Urinary bladder (tissue), 4 donors: ENCODE measurements at places on chromosomes 2 and 18. TPM values are rescaled to one million over a fixed set of nuclear protein-coding genes. Genes with fewer than 3 reads are reported as not detected.

Gene DTNA
- 119 TPM for polyA plus RNA-seq

Gene MARS2
- 3.7 TPM for polyA plus RNA-seq

Gene ANKRD62
- polyA plus RNA-seq: not detected

Gene TMEM37
- 7.8 TPM for polyA plus RNA-seq

Gene TTR
- 0.82 TPM for polyA plus RNA-seq

Gene ITGA4
- 5.2 TPM for polyA plus RNA-seq

Gene MEIS1
- 46.5 TPM for polyA plus RNA-seq

Gene TLK1
- polyA plus RNA-seq: 23.3 TPM

Gene SLC5A7
- 0.95 TPM for polyA plus RNA-seq

Gene SS18
- 51.2 TPM for polyA plus RNA-seq

Gene SCYGR4
- polyA plus RNA-seq: not detected

Gene ATP6V1B1
- polyA plus RNA-seq: 0.27 TPM

Gene AKAIN1
- 0.41 TPM for polyA plus RNA-seq

Gene QPCT
- 11.4 TPM for polyA plus RNA-seq

Gene TUBA3E
- polyA plus RNA-seq: not detected

Gene CAMKMT
- polyA plus RNA-seq: 5.4 TPM

DNA sequence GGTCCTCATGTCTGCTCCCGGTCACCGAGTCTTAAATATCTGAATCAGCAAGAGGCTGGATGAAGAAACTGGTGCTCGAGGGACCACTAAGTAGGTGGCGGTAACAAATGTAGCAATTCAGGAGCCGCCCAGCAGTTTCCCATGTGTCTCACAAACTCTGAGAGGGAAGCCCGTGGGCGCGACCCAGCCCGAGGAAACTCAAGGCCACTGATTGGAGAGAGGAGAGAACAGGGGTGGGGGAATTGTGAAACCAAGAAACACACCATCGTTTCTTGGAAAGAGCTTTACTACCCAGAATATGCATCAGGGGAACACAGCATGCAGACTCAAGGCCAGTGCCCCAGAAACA is 10.8 kb downstream of the MLPH start:
- DNase-seq: no peak

GRCh38 chr2:149490296-149490695 is 97.3 kb downstream of the MMADHC start:
- no peak for DNase-seq

DNA sequence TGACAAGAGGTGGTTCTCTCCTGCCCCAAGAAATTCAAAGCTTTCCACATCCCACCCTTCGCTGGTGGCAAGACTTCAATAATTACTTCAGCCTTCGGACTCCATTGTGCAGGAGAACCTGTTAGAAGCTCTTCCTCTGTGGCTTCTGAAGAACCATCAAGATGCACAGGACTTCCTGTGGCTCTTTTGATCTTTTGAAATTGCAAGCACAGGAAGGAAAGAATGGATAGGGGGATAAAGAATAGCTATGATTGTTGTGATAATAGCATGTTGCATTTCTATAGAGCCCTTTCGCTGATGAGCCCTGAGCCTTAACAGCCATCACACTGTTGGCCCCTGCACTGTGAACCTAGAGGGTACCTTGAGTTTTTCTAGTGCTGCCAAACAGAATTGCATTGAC is 7.4 kb downstream of the EPAS1 start:
- DNase-seq: no peak

DNA sequence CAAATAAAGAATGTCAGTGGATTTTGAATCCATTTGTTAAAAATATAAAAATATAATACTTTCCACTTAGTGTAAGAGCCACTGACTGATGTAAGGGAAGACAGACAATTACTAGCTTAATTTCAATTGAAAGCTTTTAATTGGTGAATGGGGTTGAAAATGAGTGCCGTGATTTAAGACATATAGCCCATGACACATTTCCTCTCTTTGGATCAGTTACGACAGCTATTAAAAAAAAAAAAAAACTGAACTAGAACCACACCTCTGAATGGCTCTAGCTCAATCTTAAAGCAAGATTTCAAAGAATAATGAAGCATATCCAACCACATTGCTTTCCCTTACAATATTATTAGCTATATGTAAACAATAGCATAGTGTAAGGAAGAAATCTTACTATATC is 44.0 kb downstream of the CIB4 start:
- DNase-seq: no peak

- no peak for DNase-seq
Observed at GRCh38 chr2:26925100-26925791, 45.2 kb upstream of the MAPRE3 start.

DNA sequence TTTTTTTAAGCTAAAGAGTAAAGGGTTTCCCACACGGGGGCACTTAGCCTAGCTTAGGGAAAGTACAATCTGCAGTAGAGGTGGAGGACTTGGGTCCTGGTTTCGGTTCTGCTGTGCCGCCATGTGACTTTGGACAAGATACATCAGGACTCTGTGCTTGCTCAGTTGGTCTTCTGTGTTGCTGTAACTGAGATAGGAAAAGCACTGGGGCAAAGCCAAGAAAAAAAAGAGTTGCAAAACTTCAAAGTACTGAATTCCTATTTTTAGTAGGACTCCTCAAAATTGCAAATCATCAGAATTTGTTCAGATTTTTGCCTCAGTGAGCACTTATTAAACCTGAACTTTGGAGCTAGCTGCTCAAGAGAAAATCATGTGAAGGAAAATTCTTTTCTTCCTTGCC is 96.3 kb upstream of the STON1 start:
- no peak for DNase-seq

- no peak for DNase-seq
Observed at GRCh38 chr2:11058129-11058528, 97.1 kb upstream of the SLC66A3 start.

DNA sequence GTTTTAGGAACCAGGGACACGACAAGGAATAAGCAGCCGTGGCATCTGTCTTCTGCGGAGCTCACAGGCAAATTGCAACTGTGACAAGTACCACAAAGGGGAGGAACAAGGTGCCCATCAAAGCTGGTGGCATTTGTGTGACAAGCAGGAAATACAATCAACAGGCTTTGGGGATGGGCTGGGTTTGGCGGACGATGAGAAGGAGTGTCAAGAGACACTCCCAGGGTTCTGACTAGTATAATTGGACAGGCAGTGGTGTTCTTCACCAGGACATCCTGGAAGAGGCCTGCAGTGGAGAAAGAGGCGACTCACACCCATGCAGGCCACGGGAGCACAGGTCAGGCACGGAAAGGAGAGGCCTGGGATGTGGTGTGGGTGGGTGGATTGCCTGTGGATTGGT is 14.2 kb upstream of the SPATA3 start:
- no peak for DNase-seq

GRCh38 chr2:212359425-212360067 is 179.1 kb downstream of the ERBB4 start:
- no peak for DNase-seq

DNA sequence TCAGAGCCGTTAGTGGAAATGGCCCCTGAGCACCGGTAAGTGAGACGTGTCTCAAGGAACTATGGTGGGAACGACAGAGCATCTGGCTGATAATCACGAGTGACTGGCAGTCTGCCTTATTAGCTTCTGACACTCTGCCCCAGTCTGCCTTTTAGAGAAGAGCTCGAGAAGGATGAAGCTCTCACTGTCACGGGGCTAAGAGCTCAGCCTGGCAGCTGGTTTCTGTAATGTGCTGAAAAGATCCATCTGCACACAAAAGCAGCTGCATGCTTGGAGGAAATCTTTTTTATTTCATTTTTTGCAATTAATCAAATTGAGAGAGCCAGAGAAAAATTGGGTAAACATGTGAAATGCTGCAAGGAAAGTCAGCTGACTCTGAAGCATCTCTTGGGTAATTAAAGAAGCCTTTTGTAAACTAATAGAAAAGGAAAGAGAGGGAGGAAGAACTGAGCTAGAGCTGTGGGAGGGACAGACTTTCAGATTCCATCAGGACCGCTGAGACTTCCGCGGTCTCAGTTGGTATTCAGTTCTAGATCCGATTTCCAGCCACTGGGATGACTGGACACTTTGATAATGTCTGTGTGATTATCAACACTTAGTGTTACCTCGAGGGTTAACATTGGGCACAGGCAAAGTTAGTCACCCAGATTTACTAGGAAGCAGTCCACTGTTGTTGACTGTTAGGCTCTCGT is 24.4 kb downstream of the MBP start:
- no peak for DNase-seq

- no peak for DNase-seq
Observed at GRCh38 chr2:168114619-168115018, 132.8 kb downstream of the STK39 start.

DNA sequence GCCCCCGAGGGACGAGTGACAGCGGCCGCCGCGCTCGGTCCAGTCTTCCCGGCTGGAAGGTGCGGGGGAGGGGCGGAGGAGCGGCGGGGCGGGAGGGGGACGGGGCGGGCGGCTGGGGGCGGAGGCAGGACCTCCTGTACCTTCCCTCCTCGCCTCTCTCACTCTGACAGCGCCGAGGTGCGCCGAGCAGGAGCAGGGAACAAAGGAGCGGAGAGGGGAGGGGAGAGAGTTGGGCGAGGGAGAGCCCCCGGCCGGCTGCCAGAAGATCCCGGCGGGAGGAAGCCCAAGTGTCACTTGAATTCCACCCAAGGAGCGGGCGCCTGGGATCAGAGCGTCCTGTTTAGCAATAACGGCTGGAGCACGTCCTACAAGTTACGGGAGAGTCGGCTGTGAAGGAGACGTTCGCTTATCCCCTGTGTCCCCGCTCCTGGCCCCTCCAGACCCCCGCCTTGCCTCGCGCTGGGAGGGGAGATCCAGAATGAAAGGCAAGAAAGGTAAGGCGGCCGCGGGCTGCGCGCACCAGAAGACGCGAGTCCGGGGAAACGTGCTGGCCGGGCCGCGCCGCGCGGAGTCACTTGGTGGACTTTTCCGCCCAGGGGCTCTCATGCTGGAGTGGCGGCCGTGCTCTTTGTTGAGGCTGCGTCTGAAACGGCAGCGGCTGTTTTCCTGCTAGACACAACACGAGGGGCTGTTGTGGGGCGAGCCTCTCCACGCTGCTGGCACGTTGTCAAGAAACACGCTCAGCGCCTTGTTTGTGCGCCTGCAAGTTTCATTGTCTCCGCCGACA is at the start of gene TGIF1:
Gene TGIF1, plus strand, starts transcription at position 161 of the 787 bp plus-strand sequence. Its CDS starts 318 bp downstream, at position 479.
- no peak for DNase-seq

DNA sequence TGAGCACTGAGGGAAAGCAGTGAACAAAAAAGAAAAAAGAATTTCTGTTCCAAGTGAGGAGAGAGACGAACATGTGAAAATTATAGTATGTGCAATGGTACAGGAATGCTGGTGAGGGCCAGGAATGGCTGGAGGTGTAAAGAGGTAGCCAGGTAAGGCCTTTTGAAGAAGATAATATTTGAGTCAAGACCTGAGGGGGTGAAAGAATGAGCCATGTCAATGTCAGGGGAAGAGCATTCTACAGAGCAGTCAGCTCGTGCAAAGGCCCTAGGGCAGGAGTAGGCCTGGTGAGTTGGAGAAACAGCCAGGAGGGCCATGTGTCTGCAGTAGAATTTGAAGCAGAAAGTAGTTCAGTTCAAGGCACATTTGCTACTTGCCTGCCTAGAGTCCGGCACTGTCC is 12.4 kb upstream of the RPL31 start:
- no peak for DNase-seq

DNA sequence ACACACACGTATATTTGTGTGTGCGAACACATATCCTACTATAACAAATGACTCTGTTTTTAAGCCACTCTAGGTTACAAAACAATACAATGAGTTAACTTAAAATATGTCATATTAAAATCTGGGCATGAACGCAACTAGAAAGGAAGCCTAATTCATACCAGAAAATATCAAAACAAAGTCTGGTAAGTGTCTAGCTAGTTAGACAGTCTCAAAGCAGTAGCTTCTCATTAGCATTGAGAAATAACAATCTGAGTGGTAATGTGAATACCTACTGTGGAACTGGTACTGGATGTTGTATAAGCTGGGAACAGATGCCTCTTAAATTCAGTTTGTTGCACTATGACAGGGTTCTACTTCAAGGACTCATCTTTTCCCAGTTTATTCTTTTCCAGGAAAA is 32.5 kb upstream of the WIPF1 start:
- no peak for DNase-seq

DNA sequence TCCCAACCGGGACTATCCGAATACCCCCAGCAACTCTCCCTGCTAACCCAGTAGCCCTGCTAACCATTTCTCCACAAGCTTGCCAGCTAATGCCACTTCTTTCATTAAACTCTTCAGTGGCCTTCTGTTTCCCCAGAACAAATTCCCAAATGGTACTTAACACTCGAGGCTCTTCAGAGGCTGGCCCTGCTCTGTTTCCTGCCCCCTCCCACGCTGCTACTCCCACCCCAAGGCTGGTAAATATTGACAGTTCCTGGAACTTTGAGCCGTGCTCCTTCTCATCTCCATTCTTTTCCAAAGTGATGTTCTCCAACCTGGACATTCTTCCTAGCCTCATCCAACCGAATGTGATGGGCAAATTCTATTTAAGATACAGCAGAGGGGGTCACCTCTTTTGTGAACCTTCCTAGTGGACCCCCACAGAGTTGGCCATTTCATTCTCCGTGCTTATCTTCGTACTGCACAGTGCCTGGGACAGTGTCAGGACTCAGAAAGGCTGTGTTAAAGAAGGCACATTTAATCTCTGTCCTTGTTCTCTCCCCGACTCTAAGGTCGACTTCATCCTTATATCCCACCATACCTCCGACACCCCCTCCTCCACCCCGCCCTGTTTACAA is 3.2 kb upstream of the KIDINS220 start:
- DNase-seq: no peak

DNA sequence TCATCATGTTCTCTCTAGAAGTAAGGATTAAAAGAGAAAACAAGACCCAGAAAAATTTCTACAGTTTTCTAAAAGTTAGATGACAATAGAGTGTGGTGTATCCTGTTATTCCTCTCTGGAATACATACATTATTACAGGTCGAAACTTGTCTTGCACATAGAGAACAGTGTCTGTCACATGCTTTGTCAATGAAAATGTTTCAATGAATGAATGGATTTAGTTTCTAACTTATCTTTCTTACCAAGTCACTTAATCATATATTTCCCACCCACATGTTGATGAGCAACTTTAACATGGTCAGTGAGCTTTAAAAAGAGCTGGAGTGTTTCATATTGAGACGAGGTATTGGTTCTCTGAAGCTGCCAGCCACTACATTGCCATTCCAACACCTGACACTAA is 4.3 kb downstream of the DSG4 start:
- no peak for DNase-seq

DNA sequence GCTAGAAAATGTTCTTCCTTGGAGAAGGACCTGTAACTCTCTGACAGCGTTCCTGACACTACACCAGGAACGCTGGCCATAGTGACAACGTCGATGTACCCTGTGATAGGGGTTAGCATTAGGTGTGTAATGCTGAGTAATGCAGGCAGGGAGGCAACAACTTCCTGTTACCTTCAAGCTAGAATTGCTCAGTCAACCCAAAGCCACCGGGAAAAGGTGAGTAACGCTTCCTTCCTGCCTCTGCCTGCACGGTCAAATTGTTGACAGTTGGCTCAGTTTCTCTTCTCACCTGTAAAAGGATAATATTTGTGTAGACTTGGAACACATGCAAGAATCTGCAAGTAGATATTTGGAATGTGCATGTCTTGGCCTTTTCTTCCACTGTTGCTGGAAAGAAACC is 12.7 kb downstream of the FAM110C start:
- peak; percentile 39 for DNase-seq

GRCh38 chr2:98935777-98936352 is at the start of gene CRACDL:
CRACDL (minus strand) TSS chr2:98936225; CDS start chr2:98846800, 89,425 bp downstream.
- DNase-seq: no peak
